ENCODE measurements at places on chromosomes 2 and 18.
A peak's percentile ranks its signal among the peaks of the same experiment; 100 is the strongest.

DNA sequence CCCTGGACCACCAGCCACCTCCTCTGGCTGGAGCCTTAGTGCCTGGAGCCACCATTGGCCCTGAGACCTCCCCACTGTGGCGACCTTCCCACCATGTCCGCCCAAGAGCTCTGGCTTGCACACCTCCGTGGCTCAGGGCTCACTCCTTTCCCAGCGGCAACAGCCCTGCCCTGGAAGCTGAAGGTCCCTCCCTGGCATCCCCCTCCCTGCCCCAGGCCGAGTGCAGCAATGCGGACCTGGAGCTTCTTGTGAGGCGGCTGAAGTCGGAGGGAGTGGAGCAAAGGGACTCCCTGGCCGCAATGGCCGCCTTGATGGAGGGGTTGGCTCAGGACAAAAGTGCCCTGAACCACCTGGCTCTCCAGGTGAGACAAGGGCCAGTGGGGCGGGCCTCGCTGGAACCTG is 28.6 kb downstream of the CROCC2 start:
- no peak for DNase-seq

DNA sequence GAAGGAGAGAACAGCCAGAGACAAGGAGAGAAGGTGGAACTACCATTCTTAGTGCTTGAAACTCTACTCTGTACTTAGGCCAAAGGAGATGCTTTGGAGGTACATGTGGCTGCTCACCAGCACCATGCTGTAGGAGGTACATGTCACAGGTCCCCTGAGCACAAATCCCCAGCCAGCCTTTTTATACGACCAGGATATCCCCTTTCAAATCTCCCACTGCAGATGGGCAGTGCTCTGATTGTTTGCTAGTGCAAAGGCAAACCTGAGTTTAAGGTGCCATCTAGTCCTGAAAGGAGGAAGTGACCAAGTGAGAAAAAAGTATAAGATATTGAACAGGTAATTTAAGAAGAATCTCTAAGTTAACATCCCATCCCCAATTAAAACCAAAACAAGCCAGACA is 17.1 kb upstream of the TTC21B start:
- DNase-seq, result no peak

DNA sequence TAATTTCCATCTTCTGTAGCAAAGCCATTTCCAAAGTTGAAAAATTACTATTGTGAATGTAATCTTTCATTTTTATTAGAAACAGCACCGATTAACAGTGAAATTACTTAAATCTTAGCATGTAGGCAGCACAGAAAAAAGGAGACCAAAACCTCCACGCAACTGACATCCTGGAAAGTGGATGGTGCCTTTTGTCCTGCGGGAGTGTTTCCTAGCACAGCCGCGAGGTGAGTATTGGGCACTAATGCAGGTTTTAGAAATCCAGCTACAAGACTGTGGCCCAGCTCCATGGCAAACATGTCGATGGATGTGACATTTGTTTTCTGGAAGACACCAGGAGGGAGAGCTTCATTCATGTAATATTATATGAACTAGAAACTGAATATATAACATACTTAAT is 86.9 kb downstream of the MBP start:
- DNase-seq, result no peak

GRCh38 chr2:219045937-219046550 is 4.7 kb upstream of the CFAP65 start:
- DNase-seq, result no peak

GRCh38 chr18:2850816-2851215 is 4.0 kb downstream of the EMILIN2 start:
- no peak for DNase-seq

GRCh38 chr18:79283131-79283810 is 112.5 kb upstream of the NFATC1 start:
- DNase-seq, result no peak

GRCh38 chr2:67210430-67210829 is 186.7 kb upstream of the ETAA1 start:
- no peak for DNase-seq

- DNase-seq, result no peak
Measured at GRCh38 chr2:196510246-196510645, 129.3 kb upstream of the CCDC150 start.

- DNase-seq, result no peak
Measured at GRCh38 chr2:46142546-46143428, 154.4 kb upstream of the EPAS1 start.

- DNase-seq, result no peak
Measured at GRCh38 chr2:177972782-177973181, 99.8 kb downstream of the PDE11A start.

DNA sequence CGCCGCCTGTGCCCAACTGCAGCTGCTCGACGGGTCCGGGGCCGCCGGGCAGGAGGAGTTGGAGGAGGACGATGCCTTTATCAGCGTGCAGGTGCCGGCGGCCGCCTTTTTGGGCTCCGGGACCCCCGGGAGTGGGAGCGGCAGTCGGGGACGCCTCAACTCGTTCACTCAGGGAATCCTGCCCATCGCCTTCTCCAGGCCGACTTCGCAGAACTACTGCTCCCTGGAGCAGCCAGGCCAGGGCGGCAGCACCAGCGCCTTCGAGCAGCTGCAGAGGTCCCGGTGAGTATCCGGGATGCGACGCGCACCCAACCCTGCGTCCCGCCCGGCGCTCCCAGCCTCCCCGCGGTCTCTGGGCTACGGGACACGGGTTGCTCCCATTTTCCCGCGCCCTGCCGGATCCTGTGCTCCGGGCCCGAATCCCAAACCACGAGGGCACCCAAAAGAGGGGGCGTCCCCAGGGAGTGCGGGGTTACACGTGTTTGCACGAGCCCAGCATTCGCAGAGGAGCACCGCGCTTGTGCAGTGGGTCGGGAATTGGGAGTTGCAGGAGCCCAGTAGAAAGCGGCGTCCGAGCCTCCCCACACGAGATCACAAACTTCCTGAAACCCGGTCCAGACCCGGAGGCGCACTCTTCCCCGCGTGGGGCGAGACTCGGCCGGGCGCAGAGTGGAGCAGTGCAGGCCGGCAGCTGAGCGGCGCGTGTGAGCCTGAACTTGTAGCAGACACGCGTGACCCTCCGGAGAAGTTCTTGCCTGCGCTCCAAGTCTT is 1.2 kb downstream of the CABLES1 start:
- DNase-seq, result no peak

DNA sequence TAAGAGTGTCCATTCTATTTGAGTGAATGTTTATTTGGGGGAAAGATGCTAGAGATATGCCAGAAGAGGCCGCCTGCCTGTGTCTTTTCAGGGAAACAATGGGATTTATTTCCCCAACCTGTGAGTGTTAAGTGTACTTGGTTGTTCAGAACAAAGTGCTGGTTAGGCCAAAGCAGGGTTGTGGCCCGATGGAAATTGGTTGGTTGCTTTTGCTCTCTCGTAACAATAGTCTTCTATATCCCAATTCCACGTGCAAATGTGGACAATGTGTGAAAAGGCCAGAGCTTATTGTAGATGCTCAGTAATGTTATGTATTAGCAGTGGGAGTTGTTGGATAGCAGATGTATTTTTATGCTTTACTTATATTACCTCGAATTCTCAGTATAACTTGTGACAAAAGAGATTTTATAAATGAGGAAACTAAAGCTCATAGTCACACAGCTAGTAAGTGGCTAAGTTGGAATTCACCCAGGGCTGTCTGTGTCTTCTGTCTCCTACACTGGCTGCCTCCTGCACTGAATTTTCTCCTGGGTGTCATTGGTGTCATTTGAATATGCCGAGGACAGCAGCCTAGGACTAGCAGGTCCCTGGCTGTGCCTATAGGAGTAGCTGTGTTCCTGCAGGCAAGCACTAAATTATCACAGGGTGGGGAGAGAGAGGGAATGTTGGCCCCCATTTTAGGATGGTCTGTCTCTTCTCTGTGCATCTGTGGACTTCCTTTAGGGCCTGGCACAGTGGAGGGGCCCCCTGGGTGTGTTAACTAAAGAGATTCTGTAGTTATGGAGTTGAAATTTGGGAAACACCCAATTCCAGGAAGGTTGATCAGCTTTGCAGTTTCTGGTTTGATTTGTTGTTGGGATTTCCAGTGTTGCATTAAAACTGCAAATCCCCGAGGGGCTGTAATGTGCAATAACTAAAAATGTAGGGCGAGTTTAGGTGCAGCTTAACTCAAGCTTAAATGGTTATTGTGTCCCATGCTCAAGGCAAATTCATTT is 21.6 kb downstream of the GPD2 start:
- DNase-seq, result no peak

- no peak for DNase-seq
Measured at GRCh38 chr18:23684515-23685197, 4.6 kb upstream of the LAMA3 start.

GRCh38 chr2:200486529-200486928 is 23.3 kb downstream of the KCTD18 start:
- DNase-seq, result no peak

- no peak for DNase-seq
Measured at GRCh38 chr2:201116959-201117734, 1.2 kb downstream of the CFLAR start.

DNA sequence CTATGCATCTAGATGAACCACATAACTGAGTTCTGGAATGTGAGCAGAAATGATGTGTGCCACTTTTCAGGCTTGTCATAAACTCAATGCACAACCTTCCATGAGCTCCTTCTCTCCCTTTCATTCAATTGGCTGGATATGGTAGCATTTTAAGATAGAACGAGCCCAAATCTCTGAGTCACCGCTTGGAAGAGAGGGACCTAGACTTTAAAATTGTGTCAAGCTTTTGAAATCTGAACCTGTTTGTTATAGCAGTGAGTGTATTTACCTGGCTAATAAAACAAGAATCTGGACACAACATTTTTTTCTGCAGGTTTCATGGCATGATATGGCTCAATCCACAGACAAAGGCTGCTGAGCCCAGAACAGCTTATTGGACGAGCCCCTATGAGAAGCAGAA is 297.8 kb upstream of the SPRED2 start:
- DNase-seq, result no peak

- DNase-seq, result peak; percentile 73
Measured at GRCh38 chr2:60819155-60819862, 62.1 kb upstream of the REL start.

DNA sequence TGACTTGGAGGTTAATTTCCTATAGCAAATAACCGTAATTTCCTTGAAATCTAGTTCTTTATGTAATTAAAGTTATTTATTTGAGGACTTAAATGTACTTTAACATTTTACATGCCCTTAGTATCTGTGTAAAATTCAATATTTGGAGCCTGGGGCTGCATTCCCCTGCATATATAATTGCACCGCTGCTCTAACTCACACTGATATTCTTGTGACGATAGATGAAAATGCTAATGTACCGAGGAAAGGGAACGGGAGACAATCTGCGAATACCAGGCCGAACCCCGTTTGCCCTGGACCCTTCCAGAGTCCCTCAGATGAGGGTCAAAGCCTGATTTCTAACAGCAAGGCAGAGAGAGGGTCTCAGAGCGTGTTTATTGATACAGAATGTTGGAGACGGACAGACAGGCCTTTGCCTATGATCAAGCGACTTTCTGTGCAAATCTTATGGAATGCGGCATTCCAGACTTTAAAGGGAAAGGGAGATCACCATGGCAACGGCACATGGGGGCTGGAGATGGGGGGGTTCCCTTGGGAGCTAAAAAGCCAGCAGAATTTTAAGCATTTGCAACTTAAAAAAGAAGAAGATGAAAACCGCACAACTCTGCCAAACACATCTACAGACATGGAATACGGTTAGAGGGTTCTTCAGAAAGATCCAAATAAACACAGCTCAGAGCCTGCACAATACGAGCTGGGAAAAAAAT is 57.6 kb upstream of the TWIST2 start:
- no peak for DNase-seq

GRCh38 chr2:41867553-41867952 is 180.3 kb upstream of the PKDCC start:
- DNase-seq, result no peak

- no peak for DNase-seq
Measured at GRCh38 chr18:59357928-59358327, 1.1 kb downstream of the LMAN1 start.

Measured in activated T-helper 1 cell treated with anti-CD3 and anti-CD28 coated beads, Interleukin-2, amount 50 U/mL, for 16 hours (primary cell).